Kidney epithelial cell (primary cell): ENCODE measurements at places on chromosomes 11 and 22. TPM values are rescaled to one million over a fixed set of nuclear protein-coding genes. Genes with fewer than 3 reads are reported as not detected.

GRCh38 chr11:42337786-42338455 lies 878.5 kb upstream of the LRRC4C start:
- no peak for DNase-seq

The APOA4 gene
- total RNA-seq, result not detected in 2 replicates

- no peak for DNase-seq
These were observed 4.7 kb downstream of the CCDC34 start for GRCh38 chr11:27358296-27358695.

DNA sequence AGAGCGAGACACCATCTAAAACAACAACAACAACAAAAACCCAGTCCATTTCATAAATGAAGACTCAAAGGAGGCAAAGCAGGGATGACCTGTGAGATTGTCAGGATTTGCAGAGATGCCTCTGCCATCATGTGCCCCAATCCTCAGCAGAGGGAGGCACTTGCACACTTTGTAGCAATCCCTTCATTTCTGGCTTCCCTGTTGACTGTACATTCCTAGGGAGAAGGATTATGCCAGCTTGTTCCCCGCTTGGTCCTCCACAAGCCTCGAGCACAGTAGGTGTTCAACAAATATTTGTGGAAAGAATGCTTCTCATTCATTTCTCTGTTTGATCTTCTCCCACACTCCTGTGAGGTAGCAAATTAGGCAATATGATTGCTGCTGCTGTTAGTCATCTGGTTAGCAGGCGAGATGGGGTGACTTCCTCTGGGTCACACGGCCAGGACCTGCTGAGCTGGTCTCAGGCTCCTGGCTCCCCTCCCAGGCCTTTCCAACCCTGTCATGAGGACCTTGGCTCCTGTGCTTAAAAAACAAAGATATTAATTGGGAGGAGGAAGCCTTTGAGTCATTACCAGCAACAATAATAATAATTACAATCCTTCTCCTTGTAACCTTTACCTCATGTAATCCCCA lies 34.1 kb downstream of the LIF start:
- peak; percentile 98 for DNase-seq

The SUSD2 gene
- total RNA-seq, result 0.17 and 0.62 TPM in 2 replicates

- DNase-seq, result peak; percentile 28
These were observed 57.6 kb downstream of the FBXO7 start for GRCh38 chr22:32531931-32532819.

The TMEM134 gene
- total RNA-seq, result 53.8 and 102 TPM in 2 replicates
